ENCODE measurements at places on chromosomes 2 and 18.
A peak's percentile ranks its signal among the peaks of the same experiment; 100 is the strongest.

DNA sequence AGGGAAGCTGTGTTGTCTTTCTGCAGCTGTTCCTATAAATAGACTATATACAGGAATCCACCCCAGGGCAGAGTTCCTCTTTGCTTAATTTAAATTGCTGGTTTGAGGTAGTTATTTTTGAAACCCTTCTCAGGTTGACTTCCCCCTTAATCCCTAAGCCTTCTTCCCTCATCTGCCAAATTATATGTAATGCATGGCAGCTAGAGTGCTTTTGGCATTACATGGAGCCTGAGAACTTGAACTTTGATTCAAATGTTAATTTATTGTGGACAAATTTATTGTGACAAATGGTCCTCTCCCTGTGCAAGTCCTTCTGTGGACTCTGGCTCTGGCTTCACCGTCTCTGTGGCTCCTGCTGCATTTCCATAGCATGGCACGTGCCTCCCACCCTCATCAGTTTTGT is 29.2 kb downstream of the MYO1B start:
- DNase-seq, result no peak

- DNase-seq, result no peak
Measured at GRCh38 chr2:134133622-134134312, 120.1 kb upstream of the MGAT5 start.

DNA sequence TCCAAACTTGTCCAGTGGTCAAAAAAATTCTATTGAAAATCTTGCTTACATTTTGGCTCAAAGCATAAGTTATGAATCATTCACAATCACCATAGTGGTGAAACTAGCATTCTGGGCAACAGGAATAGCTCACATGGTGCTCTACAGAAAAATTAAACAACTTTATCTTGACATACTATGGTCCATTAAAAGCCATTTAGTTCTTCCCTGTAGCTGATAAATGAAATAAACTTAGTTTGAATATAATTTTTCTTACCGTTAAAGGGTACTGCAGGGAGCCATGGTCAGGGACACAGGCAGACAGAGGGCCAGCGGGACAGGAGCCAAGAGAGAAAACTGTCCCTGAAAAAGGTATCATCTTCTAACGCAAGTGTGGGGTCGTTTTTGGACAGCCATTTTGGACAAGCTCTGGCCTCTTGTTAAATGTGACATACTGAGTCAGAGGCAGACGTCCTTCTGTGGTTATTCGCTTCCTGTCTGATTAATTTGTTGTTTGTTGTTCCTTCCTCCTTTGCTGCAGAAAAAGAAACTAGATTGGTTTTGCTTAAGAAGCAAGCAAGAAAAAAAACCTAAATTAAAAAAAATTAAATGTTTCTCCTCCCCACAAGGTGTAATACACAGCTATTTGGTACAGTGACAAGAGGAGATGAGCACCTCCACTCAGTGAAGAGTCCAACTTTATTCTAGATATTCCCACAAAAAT is at the start of gene WIPF1:
TSS of gene WIPF1 (minus strand) at position 460 of the 703 bp plus-strand sequence. CDS start 12,231 bp downstream, outside the sequence.
- peak; percentile 45 for DNase-seq

GRCh38 chr2:207765547-207765946 is 4.2 kb downstream of the FZD5 start:
- no peak for DNase-seq

DNA sequence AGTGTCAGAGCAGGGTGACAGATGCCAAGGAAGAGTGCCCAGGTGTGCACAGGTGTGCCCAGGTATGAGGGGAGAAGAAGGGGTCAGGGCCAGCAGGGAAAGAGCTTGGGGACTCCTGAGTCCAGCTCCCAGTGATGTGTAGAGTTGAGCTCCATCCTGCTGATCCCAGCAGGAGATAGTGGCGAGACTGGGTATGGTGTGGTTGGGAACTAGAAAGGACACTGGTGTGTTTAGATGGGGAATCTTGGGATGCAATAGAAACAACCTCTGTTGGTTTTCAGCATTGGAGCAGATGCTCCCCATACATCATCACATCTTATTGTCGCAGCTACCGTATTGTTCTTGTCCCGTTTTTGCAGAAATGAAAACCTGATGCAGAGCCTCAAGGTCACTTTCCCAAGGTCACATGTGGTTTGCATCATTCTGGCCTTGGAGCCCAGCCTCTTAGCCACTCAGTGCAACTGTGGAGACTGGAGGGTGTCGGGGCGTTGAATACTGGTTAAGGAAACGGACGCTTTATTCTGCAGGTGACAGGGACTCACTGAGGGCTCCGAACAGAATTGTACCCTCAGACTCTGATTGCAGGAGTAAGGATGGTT is 166.7 kb downstream of the AGAP1 start:
- DNase-seq, result no peak

GRCh38 chr2:11940121-11940743 is 193.8 kb downstream of the LPIN1 start:
- no peak for DNase-seq

GRCh38 chr2:35915261-35915660 is 440.3 kb upstream of the CRIM1 start:
- no peak for DNase-seq

GRCh38 chr2:108189316-108189715 is 50.5 kb upstream of the SULT1C3 start:
- DNase-seq, result no peak

- peak; percentile 18 for DNase-seq
Measured at GRCh38 chr18:80148326-80149199, 39.5 kb downstream of the ADNP2 start.

DNA sequence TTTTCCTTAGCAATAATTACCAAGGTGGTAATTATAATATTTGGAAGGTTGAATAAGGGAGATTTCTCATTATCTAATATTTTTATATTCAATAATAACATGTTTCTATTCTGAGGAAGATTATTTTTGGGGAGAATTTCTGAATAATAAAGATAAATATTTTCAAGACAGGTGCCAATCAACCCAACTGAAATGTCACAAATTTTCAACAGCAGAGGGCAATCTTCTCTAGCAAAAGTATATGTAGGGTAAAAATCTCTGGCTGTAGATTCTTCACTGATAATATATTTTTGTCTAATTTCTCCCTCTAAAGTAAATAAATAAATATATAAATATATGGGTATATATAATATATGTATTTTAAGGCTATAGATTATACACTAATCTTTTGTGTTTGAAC is 1187.2 kb upstream of the CRIM1 start:
- no peak for DNase-seq

DNA sequence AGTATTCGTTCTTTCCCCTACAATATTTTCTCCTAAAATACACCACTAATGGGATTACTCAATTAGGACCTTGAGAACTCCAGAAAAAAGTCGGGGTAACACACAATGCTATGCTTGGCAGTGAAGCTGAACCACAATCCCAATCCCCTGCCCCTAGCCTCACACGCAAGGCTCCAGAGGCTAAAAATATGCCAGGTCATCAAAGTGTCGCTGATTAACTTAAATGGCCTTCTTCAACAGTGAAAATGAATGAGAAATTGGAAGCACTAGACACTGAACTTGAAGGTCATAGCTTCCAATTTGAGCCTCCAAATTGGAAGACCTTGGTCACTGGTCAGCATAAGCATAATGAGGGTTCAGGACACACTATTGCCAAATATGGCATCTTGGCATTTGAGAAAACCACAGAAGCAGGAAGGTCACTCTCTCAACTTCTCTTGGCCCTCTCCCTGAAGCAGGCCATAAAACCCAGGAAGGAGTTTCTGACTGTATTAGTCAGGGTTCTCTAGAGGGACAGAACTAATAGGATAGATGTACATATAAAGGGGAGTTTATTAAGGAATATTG is 86.0 kb upstream of the SATB2 start:
- no peak for DNase-seq

DNA sequence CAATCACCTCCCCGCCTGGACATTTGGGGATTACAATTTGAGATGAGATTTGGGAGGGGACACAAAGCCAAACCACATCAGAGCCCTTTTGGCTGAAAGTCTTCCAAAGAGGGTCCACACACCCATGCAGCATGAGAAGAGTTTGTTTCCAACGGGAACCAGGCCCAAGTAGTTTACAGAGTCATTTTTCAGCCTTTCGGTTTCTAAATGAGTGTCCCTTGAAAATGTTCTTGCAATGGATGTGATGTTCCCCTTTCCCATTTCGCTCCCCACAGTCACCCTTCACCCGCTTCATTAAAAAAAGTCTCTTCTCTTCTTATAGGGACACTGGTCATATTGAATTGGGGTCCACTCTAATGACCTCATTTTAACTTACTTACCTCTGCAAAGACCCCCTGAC is 157.4 kb downstream of the ARL4C start:
- no peak for DNase-seq

DNA sequence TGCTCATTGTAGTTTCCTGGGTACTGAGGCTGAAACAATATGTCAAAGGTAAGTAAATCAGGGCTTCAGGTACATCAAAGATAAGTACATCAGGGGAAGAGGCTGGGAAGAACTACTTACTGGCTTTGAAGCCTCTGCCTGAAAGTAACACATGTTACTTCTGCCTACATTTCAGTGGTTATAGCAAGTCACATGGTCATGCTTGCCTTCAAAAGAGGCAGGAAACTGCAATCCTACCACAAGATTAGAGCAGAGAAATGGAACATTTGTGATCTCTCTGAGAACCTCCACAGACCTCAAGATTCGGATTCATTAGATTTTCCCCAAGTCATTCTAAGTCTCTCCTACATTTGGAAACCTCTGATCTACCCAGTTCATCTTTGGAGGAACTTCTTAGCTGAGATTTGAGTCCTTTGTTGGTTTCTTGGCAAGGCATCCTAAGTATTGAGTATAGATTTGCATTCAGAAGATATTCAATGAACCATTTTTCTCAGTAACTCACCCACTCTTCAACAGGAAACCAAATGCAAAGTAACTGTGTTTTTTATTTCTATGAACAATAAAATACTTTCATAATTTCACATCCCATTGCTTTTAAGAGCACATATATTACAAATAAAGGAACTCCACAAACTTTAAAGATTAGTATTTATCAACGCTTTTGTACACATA is 48.5 kb upstream of the CCDC195 start:
- DNase-seq, result no peak

DNA sequence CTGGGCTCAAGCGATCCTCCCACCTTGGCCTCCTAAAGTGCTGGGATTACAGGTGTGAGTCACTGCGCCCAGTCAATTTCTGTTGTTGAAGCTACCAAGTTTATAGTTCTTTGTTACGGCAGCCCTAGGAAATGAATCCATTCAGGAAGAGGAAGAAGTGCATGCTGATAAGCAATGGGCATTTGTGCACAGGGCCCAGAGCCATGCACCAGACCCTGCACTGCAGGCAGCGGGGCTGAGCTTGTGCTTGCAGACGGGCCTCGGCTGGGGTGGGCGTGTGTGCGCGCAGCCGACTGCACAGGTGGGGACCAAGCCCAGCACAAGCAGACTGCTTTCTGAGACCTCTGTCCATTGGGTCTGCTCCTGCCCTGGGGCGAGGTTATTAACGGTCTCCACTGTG is 144.6 kb downstream of the CABLES1 start:
- no peak for DNase-seq

GRCh38 chr18:59303656-59304195 is 14.7 kb downstream of the CPLX4 start:
- DNase-seq, result no peak

GRCh38 chr2:200444530-200444929 is 65.3 kb downstream of the KCTD18 start:
- no peak for DNase-seq

DNA sequence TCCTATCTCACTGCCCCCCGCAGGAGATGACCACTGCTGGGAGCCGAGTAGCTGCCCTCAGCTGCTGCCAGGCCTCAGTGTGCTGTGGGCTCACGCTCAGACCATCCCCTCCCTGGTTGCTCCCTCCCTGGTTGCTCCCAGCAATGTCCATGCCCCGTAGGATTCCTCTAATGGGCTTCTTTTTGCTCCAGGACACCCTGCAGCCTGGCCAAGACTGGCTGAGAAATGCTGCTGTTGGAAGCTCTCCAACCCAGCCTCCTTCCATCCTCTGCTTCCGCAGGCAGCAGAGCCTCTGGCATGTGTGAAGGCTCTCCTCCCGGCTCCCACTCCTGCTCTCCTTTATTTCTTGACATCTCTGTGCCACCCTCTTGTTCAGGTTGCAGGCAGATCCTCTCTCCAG is 48.6 kb downstream of the SOX11 start:
- no peak for DNase-seq

- DNase-seq, result no peak
Measured at GRCh38 chr2:238846628-238847418, 1.1 kb upstream of the TWIST2 start.

DNA sequence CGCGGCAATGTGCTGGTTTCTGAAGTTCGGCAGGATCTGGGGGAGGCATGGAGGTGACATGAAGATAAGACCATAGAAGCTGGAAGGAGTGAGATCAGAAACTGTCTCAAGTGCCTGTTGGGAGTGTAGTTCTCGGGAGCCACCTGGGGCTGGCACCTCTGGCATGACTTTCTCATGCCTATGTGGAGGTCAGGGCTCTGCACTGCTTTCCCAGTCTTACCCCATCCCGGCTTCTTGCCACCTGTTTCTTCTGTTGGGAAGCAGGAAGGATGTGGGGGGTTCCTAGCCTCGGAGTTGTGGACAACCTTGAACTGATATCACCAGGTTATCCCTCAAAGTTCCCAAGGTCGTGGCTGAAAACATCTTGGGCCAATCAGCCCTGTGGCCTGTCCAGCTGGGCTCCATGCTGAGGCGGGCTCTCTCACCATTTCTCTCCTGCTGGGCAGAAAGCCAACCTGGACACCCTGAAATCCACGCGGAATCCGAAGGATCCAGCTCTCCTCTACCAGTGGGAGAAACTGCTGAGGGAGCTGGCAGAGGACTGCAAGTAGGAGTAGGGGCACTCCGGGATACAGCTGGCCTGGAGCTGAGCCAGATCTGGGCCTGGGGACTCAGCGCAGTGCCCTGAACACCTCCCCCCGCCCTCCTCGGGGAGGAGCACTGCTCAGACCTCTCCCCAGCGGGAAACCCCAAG is 42.5 kb downstream of the FER1L5 start:
- no peak for DNase-seq

GRCh38 chr2:116809109-116809508 is 1005.4 kb upstream of the DDX18 start:
- no peak for DNase-seq

DNA sequence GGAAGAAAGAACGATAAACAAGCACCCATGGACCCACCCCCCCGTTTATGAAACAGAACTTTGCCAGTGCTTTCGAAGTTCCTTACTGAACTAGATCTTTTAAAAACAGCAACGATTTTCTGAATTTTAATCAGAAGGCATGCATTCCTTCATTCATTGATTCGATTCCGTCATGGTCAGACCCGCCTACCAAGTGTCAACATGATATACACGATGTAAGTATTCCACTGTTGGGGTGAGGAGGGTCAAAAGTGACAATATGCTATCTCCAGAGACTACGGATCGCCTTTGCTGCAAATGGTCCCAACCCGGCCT is 316 bp upstream of the FMNL2 start:
- no peak for DNase-seq

DNA sequence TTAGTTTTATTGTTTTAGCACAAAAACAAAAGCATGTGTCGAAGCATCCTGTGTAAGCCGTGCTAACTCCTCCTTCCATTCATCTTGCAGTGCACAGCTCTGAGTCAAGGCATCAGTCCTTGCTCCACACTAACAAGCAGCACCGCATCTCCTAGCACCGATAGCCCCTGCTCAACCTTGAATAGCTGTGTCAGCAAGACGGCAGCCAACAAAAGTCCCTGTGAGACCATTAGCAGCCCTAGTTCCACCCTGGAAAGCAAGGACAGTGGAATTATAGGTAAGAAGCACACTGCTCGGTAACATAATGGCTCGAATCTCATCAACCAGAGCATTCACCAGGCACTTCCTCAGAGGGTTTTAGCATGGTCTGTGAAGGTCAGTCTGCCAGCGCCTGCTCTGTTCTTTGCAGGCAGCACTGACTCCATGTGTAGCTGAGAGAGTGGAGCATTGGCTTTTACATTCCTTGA is 136.2 kb downstream of the WDSUB1 start:
- no peak for DNase-seq

Measured in memory B cell (primary cell).